ENCODE measurements at places on chromosomes 2 and 18. TPM values are rescaled to one million over a fixed set of nuclear protein-coding genes. Genes with fewer than 3 reads are reported as not detected.
A peak's percentile ranks its signal among the peaks of the same experiment; 100 is the strongest.

- DNase-seq: peak; percentile 52
Observed at GRCh38 chr2:95314964-95315611, 17.9 kb downstream of the KCNIP3 start.

GRCh38 chr2:120677696-120678247 lies 57.9 kb upstream of the GLI2 start:
- no peak for DNase-seq

GRCh38 chr2:127527001-127527804 lies 914 bp upstream of the IWS1 start:
- DNase-seq: no peak

DNA sequence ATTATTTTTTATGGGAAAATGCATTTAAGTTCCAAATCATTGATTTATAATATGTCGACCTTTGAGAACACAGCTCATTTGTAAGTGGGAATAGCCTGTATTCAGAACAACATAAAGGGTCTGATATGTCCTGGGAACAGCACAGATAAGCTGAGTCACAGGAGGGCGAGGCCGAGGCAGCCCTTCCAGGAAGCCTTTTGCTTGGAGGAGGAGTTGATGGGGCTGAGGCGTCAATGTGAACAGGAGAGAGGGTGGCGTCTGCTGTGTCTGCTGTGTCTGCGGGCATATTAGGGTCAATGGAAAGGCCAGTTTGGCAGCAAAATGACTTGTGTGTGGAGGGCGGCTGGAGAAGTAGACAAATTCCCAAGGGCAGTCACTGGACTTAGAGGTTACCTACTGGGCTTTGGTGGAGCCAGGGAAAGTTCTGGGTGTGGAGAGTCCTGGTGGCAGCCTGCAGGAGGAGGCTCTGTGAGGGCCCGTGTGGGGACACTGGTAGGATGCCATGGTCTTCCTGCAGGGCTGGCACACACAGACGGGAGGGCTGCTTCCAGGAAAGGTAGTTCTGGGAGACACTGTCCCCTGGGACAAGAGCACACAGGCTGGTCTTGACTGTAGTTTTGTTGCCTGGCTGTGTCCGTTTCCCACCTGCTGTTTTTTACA lies 128.1 kb downstream of the GLI2 start:
- DNase-seq: no peak

DNA sequence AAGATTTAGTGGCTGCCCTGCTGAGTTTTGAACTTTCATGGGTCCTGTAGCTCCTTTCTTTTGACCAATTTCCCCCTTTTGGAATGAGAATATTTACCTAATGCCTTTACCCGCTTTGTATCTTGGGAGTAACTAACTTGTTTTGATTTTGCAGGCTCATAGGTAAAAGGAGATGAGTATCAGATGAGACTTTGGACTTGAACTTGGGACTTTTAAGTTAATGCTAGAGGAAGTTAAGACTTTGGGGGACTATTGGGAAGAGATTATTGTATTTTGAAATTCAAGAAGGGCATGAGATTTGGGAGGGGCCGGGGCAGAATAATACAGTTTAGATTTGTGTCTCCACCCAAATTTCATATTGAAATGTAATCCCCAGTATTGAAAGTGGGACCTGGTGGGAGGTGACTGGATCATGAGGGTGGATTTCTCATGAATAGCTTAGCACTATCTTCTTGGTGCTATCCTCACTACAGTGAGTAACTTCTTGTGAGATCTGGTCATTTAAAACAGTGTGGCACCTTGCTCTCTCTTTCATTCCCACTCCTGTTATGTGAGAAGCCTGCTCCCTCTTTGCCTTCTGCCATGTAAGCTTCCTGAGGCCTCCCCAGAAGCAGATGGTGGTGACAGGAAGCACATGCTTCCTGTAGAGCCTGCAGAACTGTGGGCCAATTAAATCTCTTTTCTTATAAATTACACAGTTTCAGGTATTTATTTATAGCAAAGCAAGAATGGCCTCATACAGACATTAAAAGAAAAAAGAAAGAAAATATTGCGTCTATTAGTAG lies 6.1 kb downstream of the ADI1 start:
- no peak for DNase-seq

DNA sequence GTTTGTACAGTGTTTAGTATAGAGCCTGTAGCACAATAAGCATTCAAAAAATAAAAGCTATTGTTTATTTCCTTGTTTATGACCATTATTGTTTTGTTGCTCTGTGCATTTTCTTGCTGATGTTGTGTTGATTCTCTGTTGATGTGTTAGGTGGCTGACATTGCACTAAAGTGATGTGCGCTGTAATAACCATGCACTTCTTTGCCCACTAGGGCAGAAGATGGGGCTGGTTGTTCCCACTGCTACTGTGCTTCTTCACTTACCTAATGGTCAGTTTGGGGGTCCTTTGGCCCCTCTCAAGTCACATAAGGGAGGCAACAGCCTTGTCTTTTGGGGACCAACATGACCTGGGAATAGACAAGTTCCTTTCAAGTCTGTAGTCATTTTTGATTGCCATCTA lies 6.0 kb downstream of the SCG2 start:
- DNase-seq: no peak

DNA sequence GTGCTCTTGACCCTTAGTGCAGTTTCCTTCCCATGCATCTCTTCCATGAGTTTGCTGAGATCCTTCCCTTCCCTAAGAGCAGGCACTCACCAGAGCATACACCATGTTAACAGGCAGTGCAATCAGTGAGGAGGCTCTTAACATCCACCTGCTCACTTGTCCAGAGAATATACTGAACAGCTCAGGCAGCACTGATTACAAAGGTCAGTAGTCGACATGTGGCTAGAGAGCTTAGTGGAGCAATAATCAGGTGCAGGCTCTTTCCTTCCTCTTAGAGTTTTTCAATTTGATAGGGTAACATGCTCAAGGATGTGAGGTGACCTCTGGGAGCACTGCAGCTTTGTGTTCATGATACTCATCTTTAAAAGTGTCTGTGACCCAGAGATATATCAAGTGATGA lies 144.1 kb upstream of the SETBP1 start:
- DNase-seq: no peak

- DNase-seq: no peak
Observed at GRCh38 chr2:236321415-236321814, 57.2 kb upstream of the ASB18 start.

AMER3 gene
- not detected for total RNA-seq

UGT1A10 gene
- total RNA-seq: not detected

PLGLB2 gene
- 5.6 TPM for total RNA-seq

UGT1A7 gene
- total RNA-seq: not detected

DCDC2C gene
- 0.33 TPM for total RNA-seq

POTEC gene
- total RNA-seq: not detected

NYAP2 gene
- not detected for total RNA-seq

SERPINB11 gene
- not detected for total RNA-seq

PAX3 gene
- 0.29 TPM for total RNA-seq
